Astrocyte of the cerebellum (primary cell): ENCODE measurements at places on chromosomes 11 and 22.

DNA sequence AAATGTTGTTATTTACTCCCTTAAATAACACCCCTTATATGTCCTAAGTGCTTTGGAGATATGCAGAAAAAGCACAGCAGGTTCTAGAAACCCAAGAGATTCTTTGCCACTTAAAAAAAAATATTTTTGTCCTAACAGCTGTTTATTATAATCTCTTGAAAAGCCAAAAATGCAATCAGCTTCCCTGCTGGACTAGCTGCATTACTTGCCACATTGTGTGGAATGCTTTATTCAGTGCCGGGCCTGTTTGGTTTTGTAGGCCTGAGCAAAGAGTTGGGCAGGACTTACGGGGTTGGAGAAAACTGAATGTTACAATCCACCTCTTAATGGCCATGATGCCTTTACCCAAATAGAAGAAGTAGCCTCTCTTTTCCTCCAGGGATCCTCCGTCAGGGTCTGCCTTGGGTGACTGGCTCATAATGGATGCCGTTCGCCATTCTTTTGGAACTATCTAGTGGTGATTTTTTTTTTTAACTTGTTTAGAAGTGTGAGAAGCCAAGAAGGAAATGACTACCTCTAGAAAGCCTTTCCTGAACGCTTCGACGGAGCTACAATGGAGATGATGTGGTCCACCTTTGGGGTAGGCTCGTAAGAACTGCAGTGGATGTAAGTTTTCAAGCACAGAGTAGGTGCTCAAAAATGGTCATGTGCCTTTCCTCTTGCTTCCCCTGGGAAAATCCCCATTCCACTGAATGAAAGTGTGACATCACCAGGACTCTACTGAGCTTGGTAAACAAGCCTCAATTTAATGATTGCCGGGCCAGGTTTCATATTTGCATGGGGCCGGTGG lies 241.3 kb upstream of the NCAM1 start:
- no peak for DNase-seq

DNA sequence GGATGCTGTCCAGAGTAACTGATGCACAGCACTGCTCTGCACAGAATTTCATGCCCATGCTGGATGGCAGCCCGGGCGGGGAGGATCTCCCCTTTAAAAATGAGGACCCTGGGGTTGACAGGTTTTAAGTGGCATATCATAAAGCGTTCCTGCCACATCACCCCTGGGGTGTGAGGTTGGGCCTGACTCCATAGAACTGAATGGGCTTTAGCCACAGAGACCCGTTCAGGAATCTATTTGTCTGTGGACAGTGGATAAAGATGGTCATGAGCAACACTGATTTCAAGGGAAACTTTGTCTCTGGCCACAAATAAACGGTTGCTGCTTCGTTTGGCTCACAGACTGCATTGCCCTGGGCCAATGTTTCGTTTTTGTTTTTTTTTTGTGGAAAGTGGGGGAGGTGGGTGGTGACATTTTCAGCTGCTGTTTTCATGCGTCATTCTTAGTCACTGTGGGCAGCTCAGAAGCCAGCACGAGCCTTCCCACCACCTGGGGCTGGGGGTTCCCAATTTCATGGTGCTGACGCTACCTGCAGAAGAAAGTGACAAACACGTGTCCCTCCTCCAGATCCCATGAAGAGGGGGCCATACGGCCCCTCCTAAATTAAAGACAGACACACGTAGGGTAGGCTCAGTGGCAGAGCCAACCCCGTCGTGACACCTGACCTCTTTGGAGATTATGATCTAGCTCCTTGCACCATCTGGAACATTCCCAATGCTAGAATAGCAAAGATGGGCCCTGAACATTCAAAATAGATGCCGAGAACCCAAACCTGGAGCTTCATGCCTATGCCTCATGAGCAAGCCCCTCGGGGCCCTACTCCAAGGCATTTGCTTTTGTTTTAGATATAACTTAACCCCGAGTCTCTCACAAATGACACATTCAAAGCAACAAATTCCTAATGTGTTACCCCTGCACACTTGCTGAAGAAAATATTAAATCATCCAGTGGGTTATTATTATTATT lies 54.8 kb upstream of the PHF21B start:
- peak; percentile 69 for DNase-seq

GRCh38 chr11:90294526-90294925 lies 71.7 kb upstream of the CHORDC1 start:
- no peak for DNase-seq

DNA sequence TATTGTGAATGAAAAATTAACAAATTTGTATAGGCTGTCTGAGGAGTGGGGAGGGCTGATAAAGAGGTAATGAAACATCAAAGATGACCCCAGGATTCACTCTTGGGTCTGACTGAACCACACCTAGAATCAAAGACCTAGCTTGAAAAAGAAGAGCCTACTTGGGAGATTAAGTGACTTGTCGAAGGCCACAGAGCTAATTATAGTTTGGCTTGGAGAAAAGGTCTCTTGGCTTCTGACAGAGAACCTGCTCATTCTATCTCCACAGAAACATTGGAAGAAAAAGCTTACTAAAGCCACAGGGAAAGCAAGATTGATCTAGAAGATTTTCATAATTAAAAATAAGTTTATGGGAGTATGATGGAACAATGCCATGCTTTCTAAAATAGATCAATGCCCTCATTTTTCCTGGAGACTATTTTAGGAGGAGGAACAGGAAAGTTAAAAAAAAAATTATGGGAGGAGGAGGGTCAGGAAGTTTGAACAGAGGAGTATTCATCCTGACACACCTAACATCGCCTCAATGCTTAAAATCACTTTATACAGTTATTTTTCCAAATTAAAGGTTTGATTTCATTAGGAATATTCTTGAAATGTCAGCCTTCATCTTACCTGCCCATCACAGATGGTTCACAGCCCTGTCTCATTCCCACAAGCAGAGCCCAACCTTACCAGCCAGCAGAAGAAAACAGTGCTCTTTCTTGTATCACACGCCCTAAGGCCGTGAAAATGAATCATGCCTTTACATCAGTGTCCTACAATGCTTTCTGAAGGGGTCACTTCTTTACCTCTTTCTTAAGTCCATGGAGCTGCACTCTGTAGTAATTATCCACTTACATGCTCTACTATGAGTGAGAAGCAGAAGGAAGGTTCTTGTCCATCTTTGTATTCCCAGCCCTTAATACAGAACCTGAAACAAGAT lies 231.1 kb upstream of the MPPED2 start:
- no peak for DNase-seq

- no peak for DNase-seq
These were observed 1.8 kb downstream of the CDC42EP2 start for GRCh38 chr11:65316227-65317024.

- no peak for DNase-seq
These were observed 51.5 kb downstream of the CCDC15 start for GRCh38 chr11:125005491-125005890.

- DNase-seq: no peak
These were observed 7.1 kb downstream of the TSKU start for GRCh38 chr11:76790251-76790650.

DNA sequence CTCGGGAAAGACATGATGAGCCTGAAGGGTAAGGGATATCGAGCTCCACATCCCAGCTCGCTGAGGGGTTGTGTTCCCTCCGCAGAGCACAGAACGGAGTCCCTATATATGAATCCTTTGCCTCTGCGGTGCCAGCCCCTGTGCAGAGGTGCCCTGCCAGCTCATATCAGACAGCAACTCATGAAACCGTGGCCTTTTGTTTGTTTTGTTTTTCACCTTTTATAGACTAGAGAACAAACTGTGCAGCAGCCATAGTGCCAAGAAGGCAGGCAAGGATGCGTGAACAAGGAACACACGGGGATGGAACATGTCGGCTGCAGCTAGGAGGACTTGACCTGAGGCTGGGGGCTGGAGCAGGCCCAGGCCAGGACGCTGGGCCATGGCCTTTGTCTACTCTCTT lies 109.8 kb downstream of the PKNOX2 start:
- DNase-seq: no peak

DNA sequence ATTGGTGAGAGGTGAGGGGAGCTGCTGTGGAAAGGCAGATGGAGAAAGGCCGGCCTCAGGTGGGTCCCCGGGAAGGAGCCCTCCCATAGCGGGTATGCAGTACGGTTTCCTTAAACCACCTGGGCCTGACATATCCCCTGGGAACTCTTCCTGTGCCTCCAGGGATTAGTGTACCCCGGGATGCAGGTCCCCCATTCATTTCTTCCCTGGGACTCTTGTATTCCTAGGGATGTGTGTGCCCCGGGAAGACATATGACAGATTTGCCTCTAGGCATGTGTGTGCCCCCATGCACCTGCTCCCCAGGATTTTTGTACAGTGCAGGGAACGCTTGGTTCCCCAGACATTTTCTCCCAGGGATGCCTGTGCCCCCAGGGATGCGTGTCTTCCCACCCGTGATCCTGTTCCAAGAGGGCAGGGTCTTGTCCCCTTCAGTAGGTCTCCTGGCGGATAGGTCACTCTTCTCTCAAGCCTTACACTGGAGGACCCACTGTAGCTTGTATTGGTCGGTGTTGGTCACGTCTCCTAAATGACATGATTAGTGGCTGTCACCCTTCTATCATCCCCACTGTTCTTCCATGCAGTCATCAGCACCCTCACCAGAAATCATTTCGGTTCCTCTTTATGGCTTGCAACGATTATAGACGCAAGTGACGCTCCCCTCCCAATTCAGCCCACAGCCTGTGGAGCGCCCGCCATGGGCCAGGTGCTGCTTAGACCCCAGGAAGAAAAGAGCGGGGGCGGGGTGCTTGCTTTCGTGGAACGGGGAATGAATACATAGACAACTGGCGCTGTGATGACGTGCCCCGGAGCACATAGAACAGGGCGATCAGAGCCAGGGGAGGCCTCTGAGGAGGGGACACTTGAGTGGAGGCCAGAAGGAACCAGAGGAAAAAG lies 1.3 kb downstream of the PARVB start:
- no peak for DNase-seq

DNA sequence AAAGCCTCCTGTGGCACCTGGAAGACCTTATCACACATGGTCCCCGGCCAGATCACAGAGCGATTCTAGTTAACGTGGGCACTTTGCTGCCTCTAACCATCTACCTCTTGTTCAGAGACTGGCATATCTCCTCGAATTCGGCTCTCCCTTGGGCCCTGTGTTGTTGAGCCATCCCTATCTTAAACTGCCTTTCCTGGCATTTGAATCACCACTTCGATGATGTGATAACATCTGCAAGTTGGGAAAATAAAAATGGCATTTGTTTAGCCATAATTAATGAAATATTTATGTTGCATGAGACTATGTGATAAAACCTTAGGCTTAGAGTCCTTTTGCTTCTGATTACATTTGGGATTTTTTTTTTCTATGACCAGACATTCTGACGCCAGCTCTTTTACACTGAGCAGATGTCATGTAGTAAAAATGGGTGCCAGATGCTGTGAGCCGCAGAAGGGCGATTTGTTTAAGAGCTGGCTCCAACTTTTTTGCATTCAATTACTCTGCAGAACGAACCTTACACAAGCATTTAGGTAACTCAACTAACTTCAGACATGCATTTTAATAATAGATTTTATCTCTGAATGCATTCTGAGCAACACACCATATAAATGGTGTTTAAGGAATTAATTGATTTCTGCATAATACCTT lies 58.5 kb upstream of the PARVA start:
- DNase-seq: peak; percentile 12

- DNase-seq: no peak
These were observed 427.9 kb downstream of the JRKL start for GRCh38 chr11:96817482-96818399.

DNA sequence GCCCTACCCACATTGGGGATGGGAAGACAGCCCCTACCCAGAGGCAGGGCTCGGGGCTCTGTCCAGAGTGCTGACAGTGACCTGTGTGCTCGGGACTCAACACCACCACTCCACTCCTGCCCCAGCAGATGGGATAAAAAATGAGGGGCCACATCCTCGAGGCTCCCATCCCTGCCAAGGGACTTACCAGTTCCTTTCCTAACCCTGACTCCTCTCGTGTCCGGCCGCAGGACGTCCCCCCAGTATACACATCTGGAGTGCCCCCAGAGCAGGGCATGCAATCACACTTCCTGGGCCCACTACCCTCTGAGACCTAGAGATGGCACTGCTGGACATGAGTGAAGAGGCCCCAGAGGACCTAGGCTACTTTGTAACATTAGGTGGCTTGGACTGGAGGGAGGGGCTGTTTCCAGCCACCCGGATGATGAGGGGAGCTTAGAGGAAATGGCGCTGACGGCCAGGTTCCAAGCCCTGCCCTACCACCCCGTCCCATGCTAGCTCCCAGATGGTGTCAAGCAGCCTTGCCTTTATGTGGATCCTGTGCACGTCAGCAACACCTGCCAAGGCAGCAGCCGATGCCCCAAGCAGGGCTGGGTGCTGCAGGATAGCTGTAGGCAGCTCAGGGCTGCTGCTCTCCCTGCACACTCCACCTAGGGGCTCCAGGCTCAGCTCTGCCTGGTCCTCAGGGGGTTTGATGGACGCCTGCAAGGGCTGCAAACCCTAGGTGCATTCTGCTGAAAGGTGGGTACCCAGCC lies 86.6 kb downstream of the DGCR2 start:
- no peak for DNase-seq

- DNase-seq: peak; percentile 50
These were observed 564.2 kb upstream of the KIRREL3 start for GRCh38 chr11:127564810-127565209.

GRCh38 chr11:72668629-72669347 lies 5.4 kb downstream of the PDE2A start:
- DNase-seq: no peak

DNA sequence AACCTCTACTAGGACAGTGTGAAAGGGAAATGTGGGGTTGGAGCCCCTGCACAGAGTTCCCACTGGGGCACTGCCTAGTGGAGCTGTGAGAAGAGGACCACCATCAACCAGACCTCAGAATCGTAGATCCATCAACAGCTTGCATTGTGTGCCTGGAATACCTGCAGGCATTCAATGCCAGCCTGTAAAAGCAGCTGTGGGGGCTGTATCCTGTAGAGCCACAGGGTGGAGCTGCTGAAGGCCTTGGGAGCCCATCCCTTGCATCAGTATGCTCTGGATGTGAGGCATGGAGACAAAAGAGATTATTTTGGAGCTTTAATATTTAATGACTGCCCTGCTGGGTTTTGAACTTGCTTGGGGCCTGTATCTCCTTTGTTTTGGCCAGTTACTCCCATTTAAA lies 46.3 kb downstream of the PGR start:
- no peak for DNase-seq

- DNase-seq: no peak
These were observed 7.4 kb upstream of the PELI3 start for GRCh38 chr11:66459138-66459778.

- DNase-seq: no peak
These were observed 4.8 kb downstream of the LINC01488 start for GRCh38 chr11:69486056-69486772.

GRCh38 chr11:71450939-71451338 lies 2.1 kb upstream of the NADSYN1 start:
- DNase-seq: no peak

GRCh38 chr11:108466405-108466804 lies 924 bp downstream of the C11orf65 start:
- no peak for DNase-seq
